ENCODE measurements at places on chromosomes 4 and X.

DNA sequence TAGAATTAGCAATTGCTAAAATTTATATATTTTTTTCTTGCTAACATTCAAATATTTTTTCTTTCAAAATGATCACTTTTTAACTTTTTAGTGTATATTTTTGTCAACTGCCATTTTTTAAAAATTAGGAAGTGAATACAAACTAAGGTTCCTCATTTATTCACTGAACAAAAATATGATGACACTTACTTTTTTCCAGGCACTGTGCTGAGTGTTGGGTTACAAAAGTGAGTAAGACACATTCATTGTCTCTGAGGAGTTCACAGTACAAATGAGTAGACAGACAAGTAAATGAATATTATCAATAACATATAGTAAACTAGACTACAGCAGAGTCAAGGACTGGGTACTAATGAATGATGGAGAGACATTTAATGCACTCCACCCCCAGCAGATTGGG, 543.5 kb downstream of the PDHA2 start:
- no peak for DNase-seq

DNA sequence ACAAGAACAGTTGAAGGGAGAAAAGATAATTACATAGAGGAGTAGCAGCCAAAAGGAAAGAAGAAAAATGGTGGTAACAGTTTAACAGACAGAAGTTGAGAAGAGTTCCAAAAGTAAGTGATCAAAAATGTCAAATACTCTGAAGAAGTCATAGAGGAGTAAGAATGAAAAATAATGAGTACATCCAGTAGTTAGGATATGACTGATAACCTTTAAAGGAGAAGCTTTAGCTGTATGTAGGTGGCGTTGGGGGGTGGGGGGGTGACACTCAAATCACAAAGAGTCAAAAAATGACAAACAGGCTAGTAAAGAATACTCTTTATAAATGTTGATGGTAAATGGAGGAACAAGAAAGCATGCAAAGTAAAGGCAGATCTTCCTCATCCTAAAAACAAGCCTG, 40.6 kb downstream of the RAB33A start:
- no peak for DNase-seq

DNA sequence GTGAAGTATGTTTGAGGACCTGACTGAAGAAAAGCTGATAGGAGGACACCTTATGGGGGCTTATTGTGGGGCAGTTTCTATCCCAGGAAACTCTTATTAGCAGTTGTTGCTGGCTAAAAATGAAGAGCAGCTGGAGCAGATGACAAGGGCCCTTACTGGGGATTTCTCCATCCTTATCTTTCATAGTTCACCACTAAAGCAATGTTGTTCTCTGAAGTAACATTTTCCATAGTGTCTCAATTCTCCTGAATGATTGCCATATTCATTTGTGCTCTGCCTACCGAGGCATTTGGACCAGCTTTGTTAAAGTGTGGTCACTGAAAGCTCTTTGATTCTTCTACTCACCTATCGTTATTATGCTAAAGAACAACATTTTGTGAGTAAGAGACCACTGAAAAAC, 7.7 kb downstream of the ENOX2 start:
- no peak for DNase-seq

DNA sequence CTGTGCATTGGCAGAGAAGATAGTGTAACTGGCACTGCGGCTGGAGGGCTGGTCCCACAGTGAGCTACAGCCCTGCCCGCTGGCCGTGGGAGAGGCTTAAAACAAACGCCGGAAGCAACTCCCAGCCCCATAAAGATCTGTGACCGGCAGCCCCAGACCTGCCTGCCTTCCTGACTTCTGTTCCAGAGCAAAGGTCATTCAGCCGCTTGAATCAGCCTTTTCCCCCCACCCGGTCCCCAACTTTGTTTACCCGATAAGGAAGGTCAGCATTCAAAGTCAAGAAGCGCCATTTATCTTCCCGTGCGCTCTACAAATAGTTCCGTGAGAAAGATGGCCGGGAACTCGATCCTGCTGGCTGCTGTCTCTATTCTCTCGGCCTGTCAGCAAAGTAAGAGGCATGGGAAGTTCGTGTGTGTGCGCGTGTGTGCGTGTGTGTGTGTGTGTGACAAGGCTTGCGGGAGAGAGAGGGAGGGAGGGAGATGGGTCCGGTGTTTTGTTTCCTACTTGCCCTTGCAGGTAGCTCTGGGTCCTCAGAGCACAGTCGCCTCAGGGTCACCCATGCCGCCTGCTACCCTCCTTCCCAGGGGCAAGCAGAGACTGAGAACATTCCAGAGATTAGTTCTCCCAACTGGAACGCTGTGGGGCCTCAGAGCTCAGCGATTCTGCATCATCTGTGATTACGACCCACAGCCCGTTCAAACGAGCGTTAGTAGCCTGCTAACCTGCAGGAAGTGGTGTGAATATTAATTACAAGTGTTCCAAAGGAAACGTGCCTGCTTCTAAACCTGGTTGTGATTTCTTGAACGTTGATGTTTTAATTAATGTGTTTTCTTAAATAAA, at the start of gene MGST2:
TSS of gene MGST2 (plus strand) at position 130 of the 840 bp plus-strand sequence. CDS start at position 331, 201 bp downstream.
- no peak for DNase-seq

Measured in NCI-H1105 (cell line).